Esophagus squamous epithelium (tissue), 5 donors: ENCODE measurements at places on chromosomes 12 and 14.

DNA sequence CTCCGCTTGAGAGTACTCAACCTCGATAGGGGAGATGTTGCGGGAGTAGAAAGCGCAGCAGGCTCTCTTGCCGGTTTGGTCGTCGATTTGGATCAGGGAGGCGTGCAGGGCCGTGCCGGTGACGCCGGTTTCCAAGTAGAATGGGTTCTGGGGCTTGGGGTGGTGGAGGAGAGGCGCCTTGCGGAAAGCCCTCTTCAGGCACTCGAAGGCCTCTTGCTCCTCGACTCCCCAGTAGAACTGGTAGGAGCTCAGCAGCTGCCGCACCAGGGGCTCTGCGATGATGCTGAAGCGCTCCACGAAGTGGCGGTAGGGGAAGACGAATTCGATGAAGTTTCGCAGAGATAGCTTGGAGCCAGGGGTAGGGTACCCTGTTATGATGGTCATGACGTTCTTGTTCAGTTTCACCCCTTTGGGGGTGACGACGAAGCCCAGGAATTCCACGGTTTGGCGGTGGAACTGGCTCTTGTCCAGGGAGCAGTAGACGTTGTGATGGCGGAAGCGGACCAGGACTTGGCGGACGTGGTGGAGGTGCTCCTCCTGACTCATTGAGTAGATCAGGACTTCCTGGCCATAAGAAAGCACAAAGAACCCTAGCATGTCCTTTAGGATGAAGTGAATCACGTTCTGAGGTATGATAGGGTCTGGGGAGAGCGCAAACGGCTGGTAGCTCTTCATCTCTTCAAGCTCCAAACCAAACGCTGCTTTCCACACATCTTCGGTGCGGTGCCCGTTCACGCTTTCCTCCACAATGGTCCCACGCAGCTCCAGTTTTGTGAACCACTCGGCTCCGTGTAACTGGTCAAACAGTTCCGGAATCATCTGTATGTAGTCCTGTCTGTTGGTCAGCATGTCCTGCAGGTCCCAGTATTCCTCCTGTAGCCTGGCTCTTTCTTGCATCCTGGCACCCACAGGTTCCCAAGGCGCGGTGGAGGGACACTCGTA, 21.2 kb downstream of the RTL1 start:
- no peak for DNase-seq

- no peak for DNase-seq
Measured at GRCh38 chr12:43337571-43338444, 214.2 kb downstream of the ADAMTS20 start.

- DNase-seq, result no peak
Measured at GRCh38 chr12:30963709-30964564, 37.4 kb downstream of the TSPAN11 start.

DNA sequence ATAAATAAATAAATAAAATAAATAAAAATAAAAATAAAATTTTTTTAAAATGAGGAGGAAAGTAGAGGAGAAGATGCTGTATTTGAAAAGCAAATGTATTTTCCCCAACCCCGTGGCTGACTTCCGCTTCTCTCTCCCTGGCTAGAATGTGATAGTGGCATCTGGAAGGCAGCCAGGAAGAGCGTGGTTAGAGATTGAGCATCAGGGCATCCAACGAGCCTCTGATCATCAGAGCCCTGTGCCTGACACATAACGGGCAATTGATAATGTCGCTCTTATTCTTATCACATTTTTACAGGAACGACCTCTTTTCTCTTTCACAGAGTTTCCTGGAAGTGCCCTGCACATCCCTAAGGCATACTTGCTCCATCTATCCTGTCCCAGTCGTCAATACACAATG, 496.9 kb upstream of the TMEM132C start:
- DNase-seq, result no peak

DNA sequence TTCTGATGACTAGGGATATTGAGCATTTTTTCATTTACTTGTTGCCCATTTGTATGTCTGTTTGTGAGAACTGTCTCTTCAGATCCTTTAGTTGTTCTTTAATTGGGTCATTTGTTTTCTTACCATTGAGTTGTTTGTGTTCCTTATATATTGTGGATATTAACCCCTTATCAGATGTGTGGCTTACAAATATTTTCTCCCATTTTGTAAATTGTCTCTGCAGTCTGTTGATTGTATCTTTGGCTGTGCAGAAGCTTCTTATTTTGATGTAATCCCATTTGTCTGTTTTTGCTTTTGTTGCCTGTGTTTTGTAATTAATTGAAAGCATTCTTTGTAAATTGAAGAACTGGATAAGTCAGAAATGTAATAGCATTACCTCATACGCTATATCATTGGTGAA, 459.1 kb upstream of the FOXG1 start:
- no peak for DNase-seq

GRCh38 chr14:65170768-65171507, 68.6 kb upstream of the MAX start:
- no peak for DNase-seq
